Neuronal stem cell (in vitro differentiated cells): ENCODE measurements at places on chromosomes 5 and 9.

- no peak for DNase-seq
Measured at GRCh38 chr5:55051357-55051756, 27.3 kb downstream of the GZMK start.

- DNase-seq = no peak
Measured at GRCh38 chr5:666816-667498, 26.2 kb downstream of the TPPP start.

DNA sequence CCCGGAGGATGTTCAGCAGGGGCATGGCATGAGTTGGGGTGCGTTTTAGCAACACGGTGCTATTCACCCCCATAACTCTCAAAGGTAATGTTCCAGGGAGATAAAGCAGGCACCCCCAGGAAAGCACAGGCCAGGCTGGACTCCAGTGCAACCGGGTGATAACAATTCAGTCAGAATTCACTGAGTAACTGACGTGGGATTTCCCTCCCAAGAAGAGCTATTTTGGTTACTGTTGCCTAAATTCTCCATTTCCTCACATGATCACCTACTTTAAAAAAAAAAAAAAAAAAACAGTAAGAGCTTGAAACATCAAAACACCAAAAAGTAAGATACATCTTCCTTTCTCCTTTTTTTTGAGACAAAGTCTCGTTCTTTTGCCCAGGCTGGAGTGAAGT is 137.6 kb upstream of the WWC1 start:
- DNase-seq = no peak

GRCh38 chr5:19923742-19924141 is 64.3 kb downstream of the CDH18 start:
- DNase-seq = no peak

DNA sequence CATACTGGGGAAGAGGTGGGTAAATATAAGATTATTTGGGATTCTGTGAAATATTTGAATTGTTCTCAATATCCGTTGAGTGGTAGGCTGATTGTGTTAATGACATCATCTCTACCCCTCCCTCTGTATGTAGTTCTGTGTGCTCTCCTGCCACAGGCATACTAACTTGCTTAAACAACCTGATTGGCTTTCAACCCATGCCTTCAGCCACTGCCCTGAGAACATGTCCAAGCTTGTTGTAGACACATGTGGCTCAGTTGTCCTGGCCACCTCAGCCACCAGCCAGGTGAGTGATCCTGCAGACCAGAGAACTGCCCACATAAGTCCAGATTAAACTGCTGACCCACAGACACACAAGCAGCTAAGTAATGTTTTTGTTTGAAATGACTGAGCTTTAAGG is 31.1 kb downstream of the ANKS6 start:
- no peak for DNase-seq

- DNase-seq = no peak
Measured at GRCh38 chr9:124783830-124784229, 6.9 kb downstream of the OLFML2A start.

GRCh38 chr5:140109018-140109758 is 4.7 kb upstream of the PURA start:
- DNase-seq = no peak

DNA sequence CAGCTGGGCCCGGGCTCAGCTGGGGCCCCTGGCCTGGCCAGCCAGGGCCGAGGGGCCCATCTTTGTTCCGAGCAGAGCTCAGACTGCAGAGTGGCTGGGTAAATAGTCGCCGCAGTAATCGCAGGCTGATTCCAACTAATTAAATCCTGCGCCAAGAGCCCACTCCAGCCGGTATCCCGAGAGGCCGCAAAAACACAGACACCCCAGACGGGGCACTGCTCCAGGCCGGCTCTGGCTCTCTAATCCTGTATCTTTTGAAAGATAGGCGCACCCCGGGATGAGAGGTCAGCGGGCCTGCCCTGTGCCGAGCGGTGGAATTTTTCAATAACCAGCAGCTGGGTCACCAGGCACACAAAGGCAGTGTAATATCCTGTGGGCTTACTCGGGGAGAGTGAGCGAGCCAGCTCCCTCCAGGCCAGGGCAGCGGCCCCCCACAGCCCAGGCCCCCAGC is 57.7 kb downstream of the LMX1B start:
- peak; percentile 55 for DNase-seq

DNA sequence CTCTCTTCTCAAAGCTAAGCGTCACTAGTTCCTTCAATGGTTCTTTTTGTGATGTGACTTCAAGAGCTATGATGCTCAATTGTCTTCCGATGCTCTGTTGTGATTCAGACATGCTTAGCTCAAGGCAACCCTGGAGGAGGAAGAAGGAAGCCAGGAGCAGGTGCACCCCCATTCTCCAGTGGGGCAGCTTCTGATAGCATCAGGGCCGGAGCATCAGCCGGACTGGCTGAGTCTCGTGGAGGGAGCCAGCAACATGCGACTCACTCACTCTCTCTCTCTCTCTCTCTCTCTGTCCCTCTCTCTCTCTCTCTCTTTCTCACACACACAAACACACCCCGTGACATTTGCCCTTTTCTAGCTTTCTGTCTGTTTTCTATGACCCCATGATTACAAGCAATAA is 140.2 kb downstream of the HSD17B3 start:
- no peak for DNase-seq

DNA sequence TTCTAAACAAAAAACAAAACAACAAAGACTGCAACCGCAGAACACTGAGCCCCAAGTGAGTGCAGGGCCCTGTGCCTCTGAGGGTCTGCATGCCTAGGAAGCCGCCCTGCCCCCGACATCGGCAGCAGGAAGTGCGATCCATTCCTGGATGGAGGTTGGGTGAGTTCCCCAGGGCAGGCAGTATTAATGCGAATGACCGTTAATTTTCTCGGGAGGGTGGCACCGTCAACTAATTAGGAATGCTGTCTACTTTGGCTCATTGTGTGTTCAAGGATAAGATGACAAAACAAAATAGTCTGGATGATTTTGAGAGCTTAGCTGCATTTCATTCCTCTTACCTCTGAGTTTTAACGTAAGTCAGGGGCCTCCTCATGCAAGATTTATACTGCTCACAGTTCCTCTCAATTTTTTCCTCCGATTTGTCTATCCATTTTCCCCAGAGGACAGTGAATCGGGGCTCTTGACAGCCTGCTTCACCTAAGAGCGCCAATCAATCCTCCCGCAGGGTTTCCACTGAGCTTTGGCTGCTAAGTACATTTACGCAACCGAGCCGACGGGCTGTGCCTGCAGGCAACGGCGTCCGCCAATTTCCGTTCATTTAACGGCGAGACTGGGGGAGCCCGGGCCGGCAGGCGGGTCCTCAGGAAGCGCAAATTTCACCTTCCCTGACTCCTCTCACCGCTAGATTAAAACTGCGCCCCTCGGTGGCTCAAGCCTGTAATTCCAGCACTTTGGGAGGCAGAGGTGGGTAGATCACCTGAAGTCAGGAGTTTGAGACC is 2.9 kb upstream of the NXNL2 start:
- peak; percentile 32 for DNase-seq

- DNase-seq = no peak
Measured at GRCh38 chr9:100455470-100455869, 17.5 kb upstream of the TMEFF1 start.

GRCh38 chr5:151082282-151082902 is 1.6 kb upstream of the TNIP1 start:
- peak; percentile 17 for DNase-seq

DNA sequence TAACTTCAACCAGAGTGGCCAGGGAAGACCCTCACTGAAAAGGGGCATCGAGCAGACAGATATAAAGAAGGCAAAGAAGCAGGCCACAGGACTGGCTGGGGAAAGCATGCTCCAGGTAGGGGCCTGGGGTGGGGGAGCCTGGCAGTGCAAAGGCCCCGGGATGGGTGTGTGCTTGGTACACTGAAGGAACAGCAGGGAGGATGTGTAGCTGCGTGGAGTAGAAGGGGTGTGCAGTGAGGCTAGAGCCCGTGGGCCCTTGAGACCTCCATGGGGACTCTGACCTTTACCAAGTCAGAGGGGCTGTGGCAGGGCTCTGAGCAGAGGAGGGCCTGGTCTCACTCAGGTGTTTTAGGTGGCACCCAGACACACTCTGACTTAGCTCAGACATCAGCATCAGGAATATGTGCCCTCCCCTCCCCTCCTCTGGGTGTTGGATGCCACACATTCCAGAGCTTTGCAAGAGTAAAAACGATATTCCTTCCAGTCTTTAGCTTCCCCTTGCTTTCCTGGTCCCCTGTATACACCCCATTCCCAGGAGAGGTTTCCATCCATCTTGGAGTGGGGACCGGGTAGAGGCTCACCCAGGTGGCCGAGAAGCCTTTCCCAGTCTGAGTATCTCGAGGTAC is 7.6 kb downstream of the TRIM7 start:
- DNase-seq = no peak

- no peak for DNase-seq
Measured at GRCh38 chr5:115414406-115415142, 118.1 kb upstream of the CCDC112 start.

DNA sequence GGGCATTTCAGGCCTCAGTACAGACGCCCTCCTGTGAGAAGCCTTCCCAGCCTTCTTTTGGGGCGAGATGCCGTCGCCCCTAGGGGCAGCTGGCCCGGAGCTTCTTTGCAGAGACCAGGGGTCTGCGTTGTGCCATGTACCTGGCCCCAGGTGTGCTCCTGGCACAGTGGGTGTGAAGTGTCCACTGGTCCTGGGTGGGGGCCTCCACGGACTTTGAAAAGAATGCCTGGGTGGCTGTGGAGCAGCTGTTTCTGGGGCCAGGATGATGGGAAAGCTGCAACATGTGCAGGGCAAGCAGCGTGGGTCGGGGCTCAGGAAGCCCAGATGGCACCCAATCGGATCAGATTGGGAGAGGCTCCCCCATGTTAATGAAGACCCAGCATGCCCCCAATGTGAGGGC is 47.8 kb downstream of the WNK2 start:
- DNase-seq = no peak

GRCh38 chr5:149341876-149342275 is 3.4 kb upstream of the GRPEL2 start:
- no peak for DNase-seq

DNA sequence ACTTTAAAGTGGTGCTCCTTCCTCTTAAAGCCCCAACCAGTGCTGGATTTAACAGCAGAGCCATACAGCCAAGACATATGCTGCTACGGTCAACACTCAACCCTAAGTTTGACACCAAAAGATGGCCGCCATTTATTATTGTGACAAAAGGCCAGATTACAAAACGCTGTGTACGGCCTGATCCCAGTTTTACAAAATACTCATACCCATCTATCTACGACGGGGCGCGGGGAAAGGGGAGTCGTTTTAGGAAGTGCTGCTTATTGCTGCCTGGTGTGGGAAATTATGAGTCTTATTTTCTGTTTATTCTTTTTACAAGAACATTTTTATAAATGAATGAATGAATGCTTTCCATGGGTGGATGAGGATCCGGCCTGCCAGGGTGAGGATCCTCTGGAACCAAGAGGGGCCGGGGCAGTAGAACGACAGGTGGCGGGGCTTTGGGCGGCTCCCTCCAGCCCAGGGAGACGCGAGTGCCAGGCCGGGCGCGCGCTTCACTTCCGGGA is 457 bp upstream of the IDNK start:
- DNase-seq = no peak

- DNase-seq = no peak
Measured at GRCh38 chr5:1362242-1363015, 17.5 kb upstream of the CLPTM1L start.

DNA sequence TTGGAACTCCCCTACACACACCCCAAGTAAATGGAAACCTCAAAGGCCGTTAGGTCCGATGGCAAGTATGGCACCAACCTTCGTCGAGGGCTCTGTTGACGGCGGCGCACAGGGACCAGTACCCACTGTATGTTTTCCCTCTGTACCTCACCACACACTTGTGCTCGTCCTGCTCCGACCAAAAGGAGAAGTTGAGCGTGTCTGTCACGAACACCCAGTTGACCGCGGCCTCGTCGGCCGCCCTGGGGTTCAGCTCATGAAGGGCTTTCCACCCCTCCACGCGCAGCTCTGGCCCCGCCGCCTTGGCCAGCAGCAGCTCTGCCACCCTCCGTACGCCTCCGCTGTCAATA is 24.0 kb downstream of the HNRNPK start:
- no peak for DNase-seq

GRCh38 chr9:70814597-70814996 is 306.8 kb downstream of the TRPM3 start:
- no peak for DNase-seq

DNA sequence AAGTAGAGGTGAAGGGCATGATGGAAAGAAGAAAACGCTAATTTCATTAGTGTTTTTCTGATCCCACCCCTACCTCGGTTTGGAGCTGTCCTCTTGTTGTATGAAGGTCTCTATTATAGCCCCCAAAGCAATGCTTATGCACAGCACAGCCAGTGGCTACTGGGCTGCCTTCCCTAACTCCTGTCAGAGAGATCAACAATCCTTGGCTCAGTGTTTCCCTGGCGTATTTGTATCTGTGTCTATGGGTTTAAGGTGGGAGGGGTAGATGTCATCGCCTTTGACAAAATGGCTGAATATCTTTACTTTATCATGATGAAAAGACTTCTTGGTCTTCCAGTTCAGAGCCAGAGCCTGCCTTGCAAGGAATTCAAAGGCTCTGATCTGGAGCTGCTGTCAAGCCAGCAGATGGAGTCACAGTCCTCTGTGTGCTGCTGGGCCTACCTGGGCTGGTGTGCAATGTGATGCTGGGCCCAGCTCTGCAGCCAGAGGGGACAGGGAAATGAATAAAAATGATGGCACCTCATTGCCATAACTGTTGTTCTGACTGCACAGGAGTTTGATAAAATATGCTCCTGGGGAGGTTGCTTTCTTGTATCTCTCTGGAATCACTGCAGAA is 20.1 kb upstream of the HSPA9 start:
- no peak for DNase-seq
